Activated B cell treated with CpG ODN at 0.5 μM for 24 hours (primary cell): ENCODE measurements at places on chromosomes 6 and 20. TPM values are rescaled to one million over a fixed set of nuclear protein-coding genes. Genes with fewer than 3 reads are reported as not detected.

DNA sequence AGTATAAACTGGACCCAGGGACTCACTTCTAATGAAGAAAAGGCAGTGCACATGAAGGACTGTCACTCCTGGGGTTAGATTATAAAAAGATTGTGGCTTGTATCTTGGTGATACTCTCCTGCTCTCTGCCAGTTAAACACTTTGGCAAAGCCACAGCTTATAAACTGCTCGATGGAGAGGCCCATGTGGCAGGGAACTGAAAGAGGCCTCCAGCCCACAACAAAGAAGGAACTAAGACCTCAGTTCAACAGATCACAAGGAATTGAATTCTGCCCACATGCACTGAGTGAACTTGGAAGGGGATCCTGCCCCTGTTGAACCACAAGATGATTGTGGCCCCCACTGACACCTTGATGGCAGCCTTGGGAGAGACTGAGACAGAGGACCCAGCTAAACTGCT is 363.8 kb downstream of the CBLN4 start:
- no peaks in the 10 kb centered on the region for H3K27me3 ChIP-seq
- no peaks in the 10 kb centered on the region for H3K4me1 ChIP-seq
- H3K36me3 ChIP-seq: no peaks in the 10 kb centered on the region
- no peak for DNase-seq
- H3K27ac ChIP-seq: no peak overlapping the region
- no peak overlapping the region for H3K4me3 ChIP-seq

DNA sequence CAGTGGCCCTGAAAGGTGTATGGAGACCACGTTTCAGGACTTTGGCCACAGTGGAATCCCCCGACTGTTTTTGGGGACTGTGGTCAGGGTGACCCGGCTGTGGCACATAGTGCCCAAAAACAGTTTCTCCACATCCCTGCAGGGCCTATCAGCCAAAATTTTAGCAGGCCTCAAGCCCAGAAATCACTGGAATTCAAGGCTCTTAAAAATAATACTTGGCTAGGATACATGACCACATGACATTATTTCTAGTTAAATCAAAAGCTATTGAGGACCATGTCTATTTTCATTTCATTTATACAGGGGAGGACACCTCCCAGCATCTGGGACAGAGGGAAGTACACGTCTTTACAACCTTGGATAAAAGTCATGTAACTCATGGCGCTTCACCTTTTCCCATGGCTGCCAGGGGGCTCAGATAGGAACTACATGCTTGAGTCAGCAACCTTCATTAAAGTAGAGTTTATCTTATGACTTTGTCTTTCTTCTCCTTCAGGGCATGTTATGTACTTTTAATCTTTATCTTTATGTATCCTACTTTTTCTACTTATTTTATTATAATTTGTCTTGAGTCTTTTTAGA is 70.8 kb upstream of the CD93 start:
- H3K4me3 ChIP-seq: no peak overlapping the region
- no peak overlapping the region for H3K27ac ChIP-seq
- no peaks in the 10 kb centered on the region for H3K36me3 ChIP-seq
- DNase-seq: no peak

GRCh38 chr6:122808121-122808885 is 19.2 kb downstream of the SMPDL3A start:
- H3K4me1 ChIP-seq: no peaks in the 10 kb centered on the region
- no peak for DNase-seq
- H3K27ac ChIP-seq: no peak overlapping the region
- no peaks in the 10 kb centered on the region for H3K36me3 ChIP-seq

DNA sequence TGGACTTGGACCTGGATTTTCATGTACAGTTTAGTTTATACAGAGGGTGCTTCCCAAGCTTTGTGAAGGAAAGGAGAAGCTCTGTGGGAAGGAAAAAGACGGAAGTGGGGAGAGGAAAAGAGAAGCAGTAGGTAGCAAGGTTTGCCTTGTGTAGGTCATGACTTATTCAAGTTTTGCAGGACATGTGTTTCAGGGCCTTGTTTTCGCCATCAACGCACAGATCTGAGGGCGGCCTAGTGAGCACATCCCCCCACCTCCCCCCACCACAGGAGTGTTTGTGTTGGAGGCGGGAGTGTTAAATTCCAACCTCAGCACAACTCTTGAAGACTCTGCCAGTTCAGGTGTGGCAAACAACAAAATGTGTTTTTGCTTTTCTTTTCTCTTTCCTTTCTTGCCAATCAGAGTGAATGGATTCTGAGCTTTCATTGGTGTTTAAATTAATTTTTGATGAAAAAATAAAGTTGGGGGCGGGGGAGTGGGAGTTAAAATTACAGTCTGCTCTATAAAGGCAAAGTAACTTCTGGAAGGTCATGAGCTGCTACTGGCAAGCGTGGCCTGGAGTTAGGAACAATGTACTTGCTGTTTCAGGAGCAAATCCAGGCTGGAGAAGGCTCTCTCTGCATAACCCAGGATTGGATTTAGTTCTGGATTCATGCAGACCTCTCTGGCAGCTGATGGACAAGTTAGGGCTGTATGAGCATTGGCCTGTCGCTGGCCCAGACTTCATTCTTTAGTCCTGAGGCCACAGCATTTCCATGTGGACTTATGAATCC is 338.5 kb downstream of the CD83 start:
- no peak overlapping the region for H3K27ac ChIP-seq
- H3K4me3 ChIP-seq: no peak overlapping the region
- peaks cover 2% of the 10 kb centered on the region for H3K36me3 ChIP-seq
- peaks cover 36% of the 10 kb centered on the region for H3K4me1 ChIP-seq

GRCh38 chr6:125078602-125079321 is 74.8 kb upstream of the TPD52L1 start:
- DNase-seq: no peak
- no peaks in the 10 kb centered on the region for H3K4me1 ChIP-seq
- H3K36me3 ChIP-seq: no peaks in the 10 kb centered on the region
- no peaks in the 10 kb centered on the region for H3K27me3 ChIP-seq

DNA sequence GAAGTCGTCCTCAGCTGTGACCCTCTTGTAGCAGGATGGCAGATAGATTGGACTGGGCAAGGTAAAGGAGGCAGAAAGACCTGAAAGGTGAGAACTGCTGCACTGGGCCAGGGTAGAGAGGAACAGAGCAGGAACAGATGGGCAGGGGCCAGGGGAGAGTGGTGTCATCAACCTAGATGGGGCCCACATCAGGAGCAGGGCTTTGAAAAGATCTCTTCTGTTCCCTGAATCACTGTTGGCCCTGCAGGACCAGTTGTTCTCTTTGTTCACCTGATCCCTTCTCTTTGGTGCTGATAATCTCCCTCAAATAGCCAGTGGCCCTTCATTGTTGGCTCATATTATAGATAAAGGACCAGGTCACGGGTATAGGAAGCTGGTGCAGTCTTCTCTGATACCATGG is 59.9 kb downstream of the DTD1 start:
- H3K4me3 ChIP-seq: no peak overlapping the region
- no peak for DNase-seq
- no peaks in the 10 kb centered on the region for H3K27me3 ChIP-seq
- H3K4me1 ChIP-seq: peaks cover 4% of the 10 kb centered on the region

DNA sequence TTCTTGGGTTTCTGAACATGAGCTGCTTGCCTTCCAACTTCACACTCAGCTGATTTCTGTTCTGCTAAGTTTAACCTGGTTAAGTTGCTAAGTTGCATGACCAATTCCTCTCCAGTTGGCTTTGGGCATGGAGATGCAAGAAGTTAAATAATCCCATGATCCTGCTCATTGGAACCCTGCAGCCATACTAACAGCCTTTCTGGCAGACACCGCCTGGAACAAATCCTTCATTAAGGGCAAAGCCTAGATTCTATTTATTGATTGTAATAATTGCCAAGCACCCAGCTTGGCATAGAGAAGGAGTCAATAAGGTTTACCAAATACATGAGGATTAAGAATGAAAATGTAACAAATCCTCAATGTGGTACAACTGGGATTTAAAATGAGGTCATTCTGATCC is 742.4 kb upstream of the CHD6 start:
- no peaks in the 10 kb centered on the region for H3K36me3 ChIP-seq
- H3K27me3 ChIP-seq: no peaks in the 10 kb centered on the region
- H3K4me3 ChIP-seq: no peak overlapping the region
- no peak for DNase-seq
- no peak overlapping the region for H3K27ac ChIP-seq

GRCh38 chr6:137944793-137945498 is 77.9 kb downstream of the TNFAIP3 start:
- peak overlapping the region; percentile 27 for H3K27ac ChIP-seq
- H3K4me3 ChIP-seq: peak overlapping the region; percentile 17
- H3K27me3 ChIP-seq: no peaks in the 10 kb centered on the region
- DNase-seq: no peak
- no peaks in the 10 kb centered on the region for H3K36me3 ChIP-seq

DNA sequence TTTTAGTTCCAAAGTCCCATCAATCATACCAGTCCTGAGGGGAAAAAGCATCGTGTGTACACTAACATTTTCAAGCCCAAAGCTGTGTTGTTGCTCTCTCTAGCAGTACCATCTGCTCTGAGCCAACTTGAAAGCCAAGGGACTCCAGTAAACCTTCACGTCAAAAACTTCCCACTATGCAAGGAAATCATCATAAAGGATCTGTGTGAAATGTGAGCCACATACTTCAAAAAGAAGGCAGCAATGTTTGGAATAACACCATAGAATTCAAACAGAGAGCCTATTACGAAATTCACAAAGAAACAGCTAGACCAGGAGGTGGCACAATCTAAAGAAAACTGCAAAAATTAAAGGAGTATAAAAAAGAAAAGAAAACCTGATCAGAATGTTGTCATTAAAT is 399.8 kb upstream of the EPHA7 start:
- no peak for DNase-seq
- H3K27ac ChIP-seq: no peak overlapping the region
- H3K4me1 ChIP-seq: no peaks in the 10 kb centered on the region
- H3K27me3 ChIP-seq: no peaks in the 10 kb centered on the region
- H3K36me3 ChIP-seq: no peaks in the 10 kb centered on the region

GRCh38 chr6:129007701-129008373 is 124.9 kb downstream of the LAMA2 start:
- H3K4me1 ChIP-seq: no peaks in the 10 kb centered on the region
- no peaks in the 10 kb centered on the region for H3K36me3 ChIP-seq
- DNase-seq: no peak
- H3K27me3 ChIP-seq: no peaks in the 10 kb centered on the region
- H3K27ac ChIP-seq: no peak overlapping the region
- H3K4me3 ChIP-seq: no peak overlapping the region

DNA sequence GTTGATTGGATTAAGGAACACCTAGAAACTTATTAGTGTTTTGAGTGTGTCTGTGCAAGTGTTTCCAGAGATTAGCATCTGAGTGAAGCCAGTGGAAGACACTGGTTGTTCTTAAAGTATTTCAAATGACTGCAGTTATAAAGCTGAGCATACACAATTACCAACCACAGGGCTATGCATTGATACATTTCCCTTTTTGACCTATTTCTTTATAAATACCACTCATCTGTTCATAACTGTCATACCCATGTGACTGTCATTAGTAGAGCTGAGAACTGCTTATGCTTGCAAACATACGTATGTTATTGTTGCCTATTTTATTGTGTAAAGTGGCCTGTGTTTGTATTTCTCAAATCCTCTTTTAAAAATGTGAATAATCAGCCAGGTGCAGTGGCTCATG is 15.3 kb upstream of the ZC3H12D start:
- peak overlapping the region; percentile 44 for H3K27ac ChIP-seq
- H3K4me3 ChIP-seq: no peak overlapping the region
- DNase-seq: no peak
- H3K36me3 ChIP-seq: peaks cover 19% of the 10 kb centered on the region
- H3K4me1 ChIP-seq: peaks cover 51% of the 10 kb centered on the region
- H3K27me3 ChIP-seq: no peaks in the 10 kb centered on the region

- H3K27ac ChIP-seq: no peak overlapping the region
- H3K4me3 ChIP-seq: no peak overlapping the region
- no peaks in the 10 kb centered on the region for H3K36me3 ChIP-seq
- H3K4me1 ChIP-seq: no peaks in the 10 kb centered on the region
- no peak for DNase-seq
Measured at GRCh38 chr20:976033-976432, 26.1 kb downstream of the RSPO4 start.

GRCh38 chr6:142952614-142953013 is 7.6 kb upstream of the HIVEP2 start:
- peaks cover 48% of the 10 kb centered on the region for H3K4me1 ChIP-seq
- H3K27ac ChIP-seq: peak overlapping the region; percentile 70
- H3K36me3 ChIP-seq: no peaks in the 10 kb centered on the region
- no peaks in the 10 kb centered on the region for H3K27me3 ChIP-seq
- peak overlapping the region; percentile 56 for H3K4me3 ChIP-seq

DNA sequence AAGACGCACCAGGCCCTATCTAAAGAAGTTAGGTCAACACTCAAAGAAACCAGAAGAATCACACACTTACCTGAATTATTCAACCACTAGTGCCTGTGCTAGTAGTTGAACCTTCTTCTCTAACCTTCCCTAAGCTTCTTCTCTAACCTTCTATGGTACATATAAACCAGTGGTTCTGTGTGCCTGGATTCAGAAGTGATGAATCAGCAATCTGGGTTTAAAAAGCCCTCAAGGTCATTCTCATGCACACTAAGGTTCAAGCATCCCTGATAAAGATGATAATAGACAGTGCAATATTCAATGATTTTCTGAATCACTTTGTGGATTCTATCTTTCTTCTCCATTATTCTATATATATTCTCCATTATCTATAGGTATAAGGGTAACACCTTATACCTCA is 271.4 kb upstream of the TBX18 start:
- no peak for DNase-seq
- peaks cover 2% of the 10 kb centered on the region for H3K27me3 ChIP-seq
- H3K27ac ChIP-seq: no peak overlapping the region
- H3K36me3 ChIP-seq: no peaks in the 10 kb centered on the region
- H3K4me3 ChIP-seq: no peak overlapping the region

DNA sequence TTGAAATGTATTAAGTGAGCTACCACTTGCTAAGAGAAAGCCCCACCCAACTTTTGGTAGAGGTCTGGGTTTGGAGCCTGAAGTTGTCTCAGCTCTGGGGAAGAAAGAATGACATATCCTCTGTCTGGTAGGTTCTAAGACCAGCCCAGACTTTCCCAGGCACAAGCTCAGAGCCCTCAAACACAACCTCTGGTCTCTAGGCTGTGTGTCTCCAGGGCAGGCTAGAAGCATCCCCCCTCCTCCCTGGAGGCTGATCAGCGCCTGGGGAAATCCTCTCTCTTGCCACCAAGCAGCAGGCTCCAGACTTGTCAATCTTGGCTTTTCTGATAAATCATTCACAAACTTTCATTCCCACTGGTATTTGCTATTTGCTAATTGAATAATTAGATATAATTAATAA is 226.5 kb upstream of the CST7 start:
- no peaks in the 10 kb centered on the region for H3K36me3 ChIP-seq
- H3K4me3 ChIP-seq: no peak overlapping the region
- no peak for DNase-seq

- no peaks in the 10 kb centered on the region for H3K36me3 ChIP-seq
- H3K27me3 ChIP-seq: peaks cover 8% of the 10 kb centered on the region
- no peaks in the 10 kb centered on the region for H3K4me1 ChIP-seq
Measured at GRCh38 chr6:71588490-71588889, 297.9 kb upstream of the RIMS1 start.

GRCh38 chr6:149249370-149250357 is 67.8 kb upstream of the TAB2 start:
- no peak for DNase-seq
- H3K36me3 ChIP-seq: no peaks in the 10 kb centered on the region

Gene ITPR3
- 31.7 and 35.5 TPM in 2 replicates for total RNA-seq

Gene PBOV1
- not detected in 2 replicates for total RNA-seq

Gene NQO2
- total RNA-seq: 11.9 and 12.3 TPM in 2 replicates

Gene SLC22A16
- not detected in 2 replicates for total RNA-seq

Gene GPR63
- 0.02 and 0.11 TPM in 2 replicates for total RNA-seq

Gene CST5
- total RNA-seq: not detected in 2 replicates

Gene RAET1E
- not detected in 2 replicates for total RNA-seq

Gene SEL1L2
- not detected in 2 replicates for total RNA-seq

Gene PDE7B
- 1.5 and 1.8 TPM in 2 replicates for total RNA-seq
